ENCODE measurements at places on chromosomes 11 and 22.

- DNase-seq: no peak
These were observed 46.4 kb downstream of the MORC2 start for GRCh38 chr22:30922151-30922611.

DNA sequence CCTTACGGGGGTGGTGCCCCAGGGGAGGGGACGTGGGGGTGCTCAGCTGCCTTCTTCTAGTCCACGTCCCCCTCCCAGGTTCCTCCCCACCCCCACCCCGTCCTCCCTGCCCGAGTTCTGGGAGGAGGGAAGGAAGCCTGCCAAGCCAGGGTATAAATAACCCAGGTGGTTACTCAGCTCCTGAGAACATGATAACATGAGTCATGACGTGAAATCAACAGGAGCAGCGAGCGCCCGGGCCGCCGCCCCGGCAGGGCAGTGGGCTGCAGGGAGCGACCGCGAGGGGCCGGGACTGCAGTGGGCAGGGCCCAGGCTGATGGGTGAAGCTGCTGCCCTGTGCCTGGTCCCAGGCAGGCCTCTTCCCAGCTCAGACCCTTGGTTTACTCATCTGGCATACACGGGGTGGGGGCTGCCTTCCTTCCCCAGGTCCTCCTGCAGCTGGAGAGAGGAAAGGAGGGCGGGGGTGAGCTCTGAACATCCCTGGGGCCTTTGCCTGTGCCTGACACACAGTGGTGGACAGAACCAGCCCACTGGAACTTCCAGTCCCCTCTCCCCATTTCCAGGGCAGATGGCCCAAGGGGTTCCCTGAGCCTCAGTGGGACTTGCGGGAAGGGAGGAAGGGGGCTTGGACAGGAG lies 8.8 kb upstream of the PDGFB start:
- no peak for DNase-seq

DNA sequence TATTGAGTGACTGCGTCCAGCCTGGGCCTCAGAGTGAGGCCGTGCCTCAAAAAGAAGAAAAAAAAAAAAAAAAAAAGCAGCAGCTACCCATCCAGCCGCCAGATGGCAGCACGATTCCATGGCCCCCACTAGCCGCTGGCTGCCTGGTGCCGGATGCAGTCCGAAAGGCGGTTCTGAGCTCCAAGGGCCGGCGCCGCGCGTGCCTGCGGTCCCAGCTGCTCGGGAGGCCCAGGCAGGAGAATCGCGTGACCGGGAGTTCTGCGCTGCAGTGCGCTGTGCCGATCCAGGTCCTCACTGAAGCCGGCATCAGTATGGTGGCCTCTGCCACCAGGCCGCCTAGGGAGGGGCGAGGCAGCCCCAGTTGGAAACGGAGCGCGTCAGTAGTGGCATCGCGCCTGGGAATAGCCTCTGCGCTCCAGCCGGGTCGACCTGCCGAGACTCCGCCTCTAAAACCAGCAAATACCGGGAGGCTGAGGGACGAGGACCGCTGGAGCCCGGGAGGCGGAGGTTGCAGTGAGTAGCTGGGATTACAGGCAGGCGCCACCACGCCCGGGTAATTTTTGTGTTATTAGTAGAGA lies 19.3 kb downstream of the SCARF2 start:
- no peak for DNase-seq

GRCh38 chr11:15911377-15912044 lies 444.8 kb downstream of the SOX6 start:
- DNase-seq: no peak

GRCh38 chr11:74138572-74138971 lies 32.2 kb downstream of the C2CD3 start:
- no peak for DNase-seq

GRCh38 chr11:36403661-36404060 lies 106.4 kb downstream of the TRAF6 start:
- no peak for DNase-seq

- DNase-seq: no peak
These were observed 32.0 kb downstream of the BCR start for GRCh38 chr22:23212061-23213021.

GRCh38 chr11:57560146-57560545 lies 7.3 kb downstream of the UBE2L6 start:
- no peak for DNase-seq

Measured in SIG-M5 (cell line).